ENCODE measurements at places on chromosomes 16 and 17.

GRCh38 chr16:88976366-88977017 lies 515 bp downstream of the CBFA2T3 start:
- DNase-seq = no peak

GRCh38 chr17:20085283-20085845 lies 76.2 kb downstream of the SPECC1 start:
- no peak for DNase-seq

GRCh38 chr17:13351046-13351445 lies 250.7 kb downstream of the HS3ST3A1 start:
- no peak for DNase-seq

DNA sequence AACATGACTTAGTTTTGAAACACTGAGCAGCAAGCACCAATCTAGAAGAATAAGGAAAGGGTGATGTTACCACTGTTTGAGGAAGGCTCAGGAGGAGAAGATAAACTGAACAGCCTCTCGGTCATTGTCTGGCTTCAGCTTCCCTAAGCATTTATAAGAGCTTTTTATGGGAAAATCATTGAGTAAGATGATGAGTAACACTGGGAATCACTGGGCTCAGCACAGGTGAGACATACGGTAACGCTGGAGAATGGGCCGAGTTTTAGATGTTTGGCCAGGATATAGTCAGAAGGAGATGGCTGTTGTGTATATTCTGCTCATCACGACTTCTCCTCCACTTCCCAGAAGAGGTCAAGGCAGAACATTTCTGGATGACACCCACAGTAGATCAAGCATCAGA lies 42.2 kb upstream of the ALOX12 start:
- no peak for DNase-seq

DNA sequence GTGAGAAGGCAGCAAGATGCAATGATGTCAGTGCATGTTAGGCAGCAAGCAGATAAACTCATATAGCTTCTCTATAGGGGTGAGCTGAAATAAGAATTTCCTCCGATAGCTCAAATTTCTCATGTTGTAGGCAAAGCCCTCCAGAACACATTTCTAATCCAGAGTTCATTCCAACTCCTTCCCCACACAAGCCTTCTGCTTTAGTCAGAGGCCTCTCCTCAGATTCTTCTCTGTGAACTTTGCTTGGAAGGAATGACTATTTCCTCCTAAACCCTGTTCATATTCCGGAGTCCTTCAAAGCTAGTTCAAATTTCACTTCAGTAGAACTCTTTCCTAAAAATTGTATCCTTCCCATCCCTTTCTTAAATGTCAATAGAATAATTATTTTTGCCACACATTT lies 144.8 kb downstream of the KCNJ2 start:
- DNase-seq = no peak

Data from left hindlimb (tissue), 1 donor.